ENCODE measurements at places on chromosomes 13 and 19.

DNA sequence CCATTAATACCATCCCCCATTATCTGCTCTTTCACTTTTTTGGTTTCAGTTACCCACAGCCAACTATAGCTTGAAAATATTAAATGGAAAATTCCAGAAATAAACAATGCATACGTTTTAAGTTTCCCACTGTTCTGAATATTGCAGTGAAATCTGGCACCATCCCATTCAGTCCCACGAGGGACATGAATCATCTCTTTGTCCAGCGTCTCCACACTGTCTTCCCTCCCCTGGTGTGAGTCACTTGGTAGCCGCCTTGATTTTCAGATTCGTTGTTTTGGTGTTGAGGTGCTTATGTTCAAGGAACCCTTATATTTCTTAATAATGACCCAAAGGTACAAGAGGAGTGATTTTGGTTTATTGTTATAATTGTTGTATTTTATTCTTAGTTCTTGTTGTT is 246.1 kb downstream of the DCT start:
- no peak for DNase-seq

GRCh38 chr13:25192936-25193335 is 20.8 kb upstream of the AMER2 start:
- DNase-seq, result no peak

- DNase-seq, result no peak
Measured at GRCh38 chr13:99044764-99045163, 66.9 kb upstream of the DOCK9 start.

DNA sequence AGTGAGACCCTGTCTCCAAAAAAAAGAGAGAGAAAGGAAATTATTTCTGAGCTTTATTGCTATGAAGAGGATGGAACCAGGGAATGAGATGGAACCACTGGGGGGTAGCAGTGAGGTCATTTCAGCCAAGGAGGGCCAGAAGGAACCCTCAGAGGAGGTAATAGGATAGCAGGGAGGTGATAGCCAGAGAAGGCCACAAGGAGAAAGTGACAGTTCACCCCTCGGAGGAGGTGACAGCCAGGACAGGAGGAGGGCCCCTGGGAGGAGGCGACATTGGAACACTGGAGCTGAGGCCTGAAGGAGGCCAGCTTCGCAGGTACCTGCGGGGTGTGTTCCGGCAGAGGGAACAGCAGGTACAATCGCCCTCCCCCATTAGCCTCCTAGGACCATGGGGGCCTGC is 675 bp upstream of the PGPEP1 start:
- DNase-seq, result no peak

DNA sequence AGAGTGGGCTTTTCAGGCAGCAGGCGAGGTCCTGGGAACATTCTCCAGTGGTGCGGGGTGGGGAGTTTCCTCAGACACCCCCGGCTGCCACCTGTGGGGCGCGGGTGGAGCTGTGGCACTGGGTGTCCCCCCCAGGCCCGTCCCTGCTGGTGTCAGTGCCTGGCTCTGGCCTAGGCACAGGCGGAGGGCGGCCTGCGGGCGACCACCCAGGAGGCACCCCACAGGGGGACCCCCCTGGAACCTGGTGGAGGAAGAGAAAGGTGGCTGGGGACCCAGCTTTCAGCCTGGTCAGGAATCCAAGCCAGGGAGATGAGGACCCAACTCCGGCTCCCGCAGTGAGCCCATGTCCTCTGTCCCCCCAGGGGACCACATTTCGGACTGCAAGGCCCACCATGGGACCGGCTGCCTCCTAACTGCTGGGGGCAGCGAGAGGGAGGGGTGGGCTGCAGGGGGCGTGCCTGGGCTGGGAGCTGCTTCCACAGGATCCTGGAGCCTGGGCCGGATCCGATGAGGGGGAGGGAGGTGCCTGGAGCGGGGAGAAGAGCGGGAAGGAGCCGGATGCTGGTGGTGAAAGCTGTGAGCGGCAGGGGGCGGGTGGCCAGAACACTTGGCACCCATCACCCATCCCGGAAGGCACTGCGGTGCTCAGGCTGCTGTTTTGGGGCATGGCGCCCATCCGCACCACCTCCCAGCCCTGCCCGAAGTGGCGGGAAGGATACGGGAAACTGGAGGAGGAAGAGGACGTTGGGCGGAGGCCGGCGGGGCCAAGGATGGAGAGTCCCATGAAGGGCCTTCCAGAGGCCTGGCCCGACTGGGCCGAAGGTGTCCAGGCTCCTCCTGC is 5.5 kb upstream of the CTXN1 start:
- no peak for DNase-seq

DNA sequence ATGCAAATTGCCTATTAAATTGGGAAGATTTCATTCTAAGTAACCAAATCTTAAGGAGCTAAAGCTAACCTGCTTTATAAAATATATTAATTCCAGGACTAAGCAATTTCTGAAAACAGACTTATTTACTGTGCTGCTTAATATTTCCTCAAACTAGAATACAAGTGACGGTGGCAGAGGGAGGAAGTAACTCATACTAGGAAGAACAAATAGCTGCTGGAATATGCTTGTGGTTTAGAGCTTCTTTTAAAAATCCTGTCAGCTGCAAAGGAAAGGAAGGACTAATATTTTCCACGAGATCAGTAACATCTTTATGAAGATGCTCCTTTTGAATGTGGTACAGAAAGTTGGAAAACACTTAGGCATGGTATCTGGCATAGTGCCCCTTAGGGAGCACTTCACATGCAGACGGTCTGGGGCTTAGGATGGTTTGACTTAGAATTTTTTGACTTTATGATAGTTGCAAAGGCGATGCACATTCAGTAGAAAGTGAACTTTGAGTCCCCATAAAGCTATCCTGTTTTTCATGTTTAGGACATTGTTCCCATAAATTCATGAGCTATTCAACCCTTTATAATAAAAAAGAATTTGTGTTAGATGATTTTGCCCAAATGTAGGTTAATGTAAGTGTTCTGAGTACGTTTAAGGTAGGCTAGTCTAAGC is 3.4 kb upstream of the HNRNPA1L2 start:
- no peak for DNase-seq
